ENCODE measurements at places on chromosomes 5 and 9.

GRCh38 chr5:103785569-103785968, 223.0 kb upstream of the NUDT12 start:
- DNase-seq = no peak

DNA sequence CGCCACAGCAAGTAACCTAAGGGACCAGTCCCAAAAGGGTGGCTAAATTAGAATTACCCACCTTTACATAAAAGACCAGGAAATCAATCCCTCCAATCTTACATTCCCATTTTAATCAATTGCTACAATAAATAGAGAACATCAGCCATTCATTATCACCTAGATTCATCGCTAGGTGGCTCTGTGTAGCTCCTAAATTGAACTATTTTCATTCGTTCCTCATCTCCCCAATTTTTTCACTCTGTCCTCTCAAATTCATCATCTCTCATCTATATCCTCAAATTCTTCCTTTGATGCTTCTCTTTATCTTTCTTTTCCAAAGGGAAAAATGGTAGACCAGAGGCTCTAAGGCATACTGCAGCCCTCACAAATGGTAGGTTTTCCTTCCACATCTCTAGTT, 108.2 kb upstream of the TNC start:
- DNase-seq = no peak

DNA sequence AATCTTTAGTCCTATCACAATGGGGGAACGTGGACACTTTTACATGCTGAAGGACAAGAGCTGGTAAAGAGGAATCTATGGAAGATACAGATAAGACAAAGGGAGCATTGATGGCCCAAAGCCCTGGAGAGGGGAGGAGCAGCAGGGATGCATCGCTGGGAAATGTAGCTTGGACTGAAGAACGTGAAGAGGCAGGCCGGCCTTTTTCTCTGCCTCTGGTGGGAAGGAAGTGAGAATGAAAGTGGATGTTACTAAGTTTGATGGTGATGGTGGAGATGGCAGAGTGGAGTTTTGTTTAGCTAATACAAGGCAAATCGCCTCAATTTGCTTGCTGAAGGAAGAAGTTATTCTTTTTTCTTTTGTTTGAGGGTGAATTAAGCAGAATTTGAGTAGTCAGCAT, 124.6 kb upstream of the TAF11L2 start:
- DNase-seq = no peak

DNA sequence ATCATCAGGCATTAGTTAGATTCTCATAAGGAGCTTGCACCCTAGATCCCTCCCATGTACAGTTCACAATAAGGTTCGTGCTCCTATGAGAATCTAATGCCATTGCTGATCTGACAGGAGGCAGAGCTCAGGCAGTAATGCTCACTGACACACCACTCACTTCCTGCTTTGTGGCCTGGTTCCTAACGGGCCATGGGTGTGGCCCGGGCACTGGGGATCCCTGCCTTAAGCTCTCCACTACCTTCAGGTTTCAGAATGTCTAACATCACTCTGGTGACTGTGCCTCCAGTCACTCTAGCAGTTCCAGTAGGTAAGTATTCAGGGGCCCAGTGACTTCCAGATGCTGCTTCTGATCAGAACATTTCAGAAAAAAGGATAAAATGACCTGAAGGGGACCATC, 152.4 kb downstream of the LRRC70 start:
- DNase-seq = no peak

DNA sequence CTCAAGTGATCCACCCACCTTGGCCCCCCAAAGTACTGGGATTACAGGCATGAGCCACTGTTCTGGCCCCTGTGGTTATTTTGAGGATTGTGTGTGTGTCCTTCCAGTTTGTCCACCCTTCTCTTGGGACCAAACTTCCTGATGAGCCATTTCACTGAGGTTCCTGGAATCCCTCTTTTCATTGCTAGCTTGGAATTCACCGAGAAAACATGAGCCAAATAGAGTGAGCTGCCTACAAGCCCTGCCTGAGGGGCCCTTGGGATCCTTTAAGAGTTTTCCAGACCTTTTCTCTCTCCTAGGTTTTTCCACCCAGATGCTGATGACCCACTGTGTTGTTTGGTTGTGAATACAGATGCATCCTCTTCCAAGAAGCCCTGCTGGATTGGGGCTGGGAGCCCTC, 13.2 kb upstream of the KIF12 start:
- DNase-seq = no peak

GRCh38 chr9:28092981-28093936, 520.0 kb upstream of the C9orf72 start:
- DNase-seq = peak; percentile 27

GRCh38 chr9:136944212-136944518, 373 bp downstream of the FBXW5 start:
- no peak for DNase-seq

DNA sequence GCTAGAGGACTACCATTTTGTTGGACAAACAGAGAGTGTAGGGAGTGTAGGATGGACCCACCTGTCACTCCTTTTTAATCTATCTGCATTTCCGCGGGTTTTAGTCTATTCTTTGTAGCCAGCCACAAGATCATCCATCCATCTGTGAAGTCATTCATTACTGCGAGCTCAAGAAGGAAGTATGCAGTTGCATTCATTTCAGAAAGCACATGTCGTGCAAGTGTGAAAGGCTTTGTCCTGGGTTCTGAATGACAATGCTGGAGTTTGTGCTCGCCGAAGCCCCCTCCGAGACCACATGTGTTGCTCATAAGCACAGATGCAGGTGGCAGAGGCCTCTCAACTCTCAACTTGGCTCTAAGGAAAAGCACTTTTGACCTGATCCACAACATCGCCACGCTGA, 70.3 kb upstream of the BASP1 start:
- DNase-seq = no peak

DNA sequence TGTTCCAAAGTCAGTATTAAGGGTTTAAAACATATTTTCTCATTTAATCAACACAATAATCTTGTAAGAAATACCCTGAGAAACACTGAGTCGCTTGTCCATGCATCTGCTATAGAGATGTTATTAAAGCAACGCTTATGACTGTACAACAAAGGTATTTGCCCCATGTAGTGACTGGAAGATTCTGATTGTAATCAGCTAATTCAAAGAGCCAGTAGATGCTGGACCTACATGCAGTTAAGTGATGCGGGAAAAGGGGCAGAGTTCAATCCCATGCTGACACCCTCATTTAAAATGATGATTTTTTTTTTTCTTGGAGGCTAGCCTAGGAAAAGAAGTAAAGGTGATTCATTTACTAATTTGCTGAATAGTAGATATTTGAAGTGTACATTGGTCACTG, 149.3 kb upstream of the MTAP start:
- DNase-seq = no peak

DNA sequence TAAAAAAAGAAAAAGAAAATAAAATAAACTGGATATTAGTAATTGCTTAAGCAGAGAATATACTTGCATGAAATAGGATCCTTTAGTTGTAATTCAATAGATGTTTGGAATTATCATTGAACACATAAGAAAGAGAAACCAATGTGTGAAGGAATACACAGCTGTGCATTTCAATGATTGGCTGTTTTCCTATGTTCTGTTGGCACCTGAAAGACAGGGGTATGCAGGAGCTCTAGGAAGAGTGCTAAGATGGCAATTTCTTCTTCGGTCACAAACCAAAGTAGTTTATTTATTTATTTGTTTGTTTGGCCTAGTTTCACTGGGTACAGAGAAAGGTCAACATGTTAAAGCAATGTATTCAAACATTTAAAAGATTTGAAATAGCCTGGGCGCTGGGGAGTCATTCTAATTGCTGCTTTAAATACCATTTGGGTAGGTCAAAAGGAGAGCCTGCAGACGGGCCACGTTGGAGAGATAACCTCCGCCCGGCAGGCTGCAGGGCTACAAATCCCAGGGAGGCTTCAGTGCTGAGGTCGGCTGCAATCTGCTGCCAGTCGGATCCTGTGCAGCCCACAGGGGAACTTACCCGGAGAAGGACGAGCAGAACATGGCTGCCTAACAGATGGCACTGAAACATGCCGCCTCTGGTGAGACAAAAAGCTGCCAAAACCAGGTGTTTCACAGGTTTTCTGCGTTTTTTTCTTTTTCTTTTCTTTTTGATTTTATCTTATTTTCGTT, 154.2 kb upstream of the TYRP1 start:
- DNase-seq = no peak

- no peak for DNase-seq
These were observed 22.3 kb upstream of the TBCA start for GRCh38 chr5:77798456-77798855.

- DNase-seq = no peak
These were observed 187.4 kb downstream of the RFK start for GRCh38 chr9:76206821-76207220.

DNA sequence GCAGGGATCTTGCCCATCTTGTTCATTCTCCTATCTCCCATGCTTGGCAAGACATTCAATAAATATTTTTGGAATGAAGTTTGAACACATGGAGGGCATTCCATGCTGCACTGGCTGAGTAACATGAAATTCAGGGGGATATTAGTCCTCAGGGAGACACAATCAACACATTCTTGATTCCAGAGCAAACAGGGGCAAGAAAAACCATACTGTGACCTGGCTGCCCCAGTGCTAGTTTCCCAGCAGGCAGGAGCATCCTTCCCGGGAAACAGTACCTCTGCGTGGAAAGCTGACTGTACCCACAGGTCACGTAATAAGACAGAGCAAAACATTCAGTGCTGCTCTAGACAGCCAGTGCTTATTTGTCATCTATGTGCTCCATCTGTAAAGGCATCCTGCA, 66.3 kb upstream of the SPOCK1 start:
- DNase-seq = no peak

DNA sequence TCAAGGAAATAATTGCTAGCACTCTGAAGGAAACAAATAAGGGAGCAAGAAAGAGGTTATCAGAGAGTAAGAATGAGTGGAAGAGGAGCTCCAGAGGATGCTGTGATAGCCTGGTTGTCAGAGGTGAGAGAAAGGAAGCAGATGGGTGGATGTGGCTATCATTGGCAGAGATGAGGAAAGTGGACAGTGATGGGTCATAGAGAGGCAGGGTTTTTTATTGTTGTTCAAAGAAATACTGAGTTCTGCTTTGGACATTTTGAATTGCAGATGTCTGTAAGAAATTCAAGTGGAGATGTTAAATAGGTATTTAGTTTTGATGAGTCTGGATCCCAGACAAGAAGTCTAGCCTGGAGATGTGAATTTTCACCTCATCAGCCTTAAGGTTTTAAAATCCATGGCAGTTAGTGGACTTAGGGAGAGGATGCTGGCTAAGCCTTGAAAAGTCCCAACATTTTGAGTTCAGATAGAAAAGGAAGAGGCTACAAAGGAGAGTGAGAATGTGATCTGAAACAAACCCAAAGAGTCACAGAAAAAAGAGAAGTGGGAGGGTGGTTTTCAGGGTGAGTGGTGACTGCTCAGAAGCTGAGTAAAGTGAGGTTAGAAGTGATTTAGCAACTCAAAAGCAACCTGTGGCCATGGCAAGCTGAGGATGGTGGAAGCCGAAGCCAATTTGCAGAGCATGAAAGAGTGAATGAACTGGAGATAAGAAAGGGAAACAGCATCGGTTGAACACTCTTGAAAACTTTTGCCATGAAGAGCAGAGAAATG, 50.4 kb downstream of the PPIC start:
- no peak for DNase-seq

DNA sequence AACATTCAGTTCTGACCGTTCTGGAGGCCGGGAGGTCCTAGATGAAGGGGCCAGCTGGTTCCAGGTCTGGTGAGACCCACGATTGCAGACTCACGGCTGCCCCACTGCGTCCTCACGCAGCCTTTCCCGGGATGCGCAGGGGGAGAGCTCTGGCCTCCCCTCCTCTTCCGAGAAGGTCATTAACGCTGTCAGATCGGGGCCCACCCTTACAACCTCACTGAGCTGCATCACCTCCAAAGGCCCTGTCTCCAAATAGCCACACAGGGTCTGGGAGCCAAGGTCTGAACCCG, 66.6 kb upstream of the PPP1R26 start:
- DNase-seq = no peak

GRCh38 chr5:113344973-113345940, 89.5 kb downstream of the TSSK1B start:
- peak; percentile 4 for DNase-seq

DNA sequence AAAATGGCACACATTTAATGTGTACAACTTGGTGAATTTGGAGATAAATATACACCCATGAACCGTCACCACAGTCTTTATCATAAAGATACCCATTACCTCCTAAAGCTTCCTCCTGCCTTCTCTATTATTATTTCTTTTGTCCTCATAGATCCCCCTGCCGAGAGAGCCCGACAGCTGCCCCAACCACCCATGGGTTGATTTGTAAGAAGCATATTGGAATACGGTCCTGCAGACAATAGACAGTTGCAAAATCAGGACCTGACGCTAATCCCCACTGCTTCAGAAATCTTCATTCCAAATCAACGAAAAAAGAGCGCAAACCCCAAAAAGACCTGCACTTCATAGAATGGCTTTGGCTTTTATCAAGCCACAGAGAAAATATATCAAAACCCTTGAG, 697.5 kb downstream of the SEMA5A start:
- DNase-seq = no peak

- DNase-seq = no peak
These were observed 25.6 kb downstream of the PDZD2 start for GRCh38 chr5:31664566-31664965.

DNA sequence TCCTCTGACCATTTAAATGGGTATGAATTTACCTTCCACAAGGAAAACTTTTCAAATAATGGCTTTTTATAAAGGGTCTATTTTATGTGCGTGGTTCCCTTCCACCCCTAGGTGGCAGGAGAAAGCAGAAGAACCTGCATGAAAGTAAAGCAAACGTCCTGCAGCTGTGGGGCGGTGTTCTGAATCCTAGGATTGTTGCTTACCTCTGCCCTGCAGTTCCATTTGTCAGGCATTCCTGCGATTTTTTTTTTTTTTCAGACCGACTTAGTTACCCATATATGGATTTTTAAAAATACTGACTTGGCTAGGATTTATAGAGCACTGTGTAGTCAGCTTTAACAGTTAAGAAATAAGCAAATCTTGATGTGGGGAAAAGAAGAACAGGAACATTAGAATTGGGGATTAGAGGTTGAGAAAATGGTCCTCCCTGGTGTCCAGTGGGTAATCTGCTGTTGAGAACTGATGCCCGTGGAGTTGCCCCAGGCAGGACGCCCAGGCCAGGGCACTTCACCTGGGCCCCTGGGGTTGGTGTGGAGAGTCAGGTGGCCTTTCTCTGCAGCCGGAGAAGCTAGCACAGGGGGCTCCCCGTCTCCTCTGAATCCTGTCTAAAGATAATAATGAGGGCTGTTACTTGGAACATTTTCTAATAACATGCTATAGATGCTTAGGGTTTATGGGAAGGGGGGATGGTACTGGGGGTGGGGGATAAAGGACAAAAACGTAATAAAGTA, 30.4 kb upstream of the LTC4S start:
- peak; percentile 48 for DNase-seq

GRCh38 chr5:34849253-34849652, 10.3 kb downstream of the TTC23L start:
- DNase-seq = no peak

GRCh38 chr5:164175083-164175482, 669.7 kb downstream of the MAT2B start:
- no peak for DNase-seq

GRCh38 chr9:13588151-13589033, 308.9 kb upstream of the MPDZ start:
- no peak for DNase-seq

- DNase-seq = no peak
These were observed 41.6 kb downstream of the PTAR1 start for GRCh38 chr9:69718218-69718617.

- no peak for DNase-seq
These were observed 122.5 kb downstream of the COL23A1 start for GRCh38 chr5:178467568-178468195.

Data from NCI-H1105 treated with DMSO at 0.1 percent for 48 hours (cell line).